ENCODE measurements at places on chromosomes 16 and 17.

GRCh38 chr16:11181899-11182279, 74.1 kb downstream of the SOCS1 start:
- DNase-seq = peak; percentile 38

- no peak for DNase-seq
These were observed 34.7 kb upstream of the KCNJ16 start for GRCh38 chr17:70040336-70040735.

DNA sequence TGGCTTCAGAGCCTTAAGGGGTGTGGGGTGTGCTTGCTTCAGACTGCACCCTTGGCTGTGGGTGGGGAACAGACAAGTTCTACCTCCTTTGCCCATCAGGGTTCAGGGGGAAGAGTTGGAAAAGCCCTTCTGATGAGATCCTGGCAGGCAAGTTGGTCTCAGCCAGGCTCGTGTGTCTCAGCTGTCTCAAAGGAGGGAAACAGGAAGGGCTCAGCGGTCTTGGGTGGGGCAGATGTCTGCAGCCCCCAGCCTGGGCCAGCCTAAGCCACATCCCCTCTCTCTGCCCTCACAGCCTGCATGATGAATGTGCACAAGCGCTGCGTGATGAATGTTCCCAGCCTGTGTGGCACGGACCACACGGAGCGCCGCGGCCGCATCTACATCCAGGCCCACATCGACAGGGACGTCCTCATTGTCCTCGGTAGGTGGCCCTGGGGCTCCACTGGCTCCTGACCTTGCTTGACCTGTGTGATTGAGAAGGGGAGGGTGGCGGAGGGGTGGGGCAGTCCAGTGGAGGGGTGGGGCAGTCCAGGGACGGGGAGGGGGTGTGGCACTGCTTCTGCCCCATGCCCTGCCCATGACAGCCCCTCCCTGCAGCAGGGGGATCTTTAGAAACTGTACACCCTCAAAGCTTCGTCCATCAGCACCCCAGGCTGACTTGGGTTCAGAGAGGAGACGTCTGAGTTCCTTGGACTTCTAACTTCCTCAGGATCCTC, 199.5 kb downstream of the PRKCB start:
- no peak for DNase-seq

- no peak for DNase-seq
These were observed 143.4 kb downstream of the ZNF423 start for GRCh38 chr16:49712542-49712941.

DNA sequence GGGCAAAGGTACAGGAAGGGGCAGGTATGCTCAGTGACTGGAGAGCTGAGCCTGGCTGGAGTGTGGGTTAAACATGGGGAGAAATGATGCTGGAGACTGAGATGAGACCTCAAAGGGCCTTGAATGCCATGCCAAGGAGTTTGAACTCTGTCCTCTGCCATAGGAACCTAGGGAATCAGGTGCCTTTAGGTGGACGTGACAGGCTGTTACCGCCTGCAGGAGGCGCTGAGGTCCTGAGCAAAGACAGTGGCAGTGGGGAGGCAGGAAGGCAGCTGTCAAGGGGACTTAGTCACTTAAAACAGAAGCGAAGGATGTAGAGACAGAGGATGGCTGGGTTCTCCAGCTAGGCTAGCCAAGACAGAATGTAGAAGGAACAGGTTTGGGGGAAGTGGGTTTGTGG, 9.1 kb downstream of the PSMB3 start:
- no peak for DNase-seq

- DNase-seq = no peak
These were observed 64.2 kb downstream of the BMERB1 start for GRCh38 chr16:15498427-15499175.

DNA sequence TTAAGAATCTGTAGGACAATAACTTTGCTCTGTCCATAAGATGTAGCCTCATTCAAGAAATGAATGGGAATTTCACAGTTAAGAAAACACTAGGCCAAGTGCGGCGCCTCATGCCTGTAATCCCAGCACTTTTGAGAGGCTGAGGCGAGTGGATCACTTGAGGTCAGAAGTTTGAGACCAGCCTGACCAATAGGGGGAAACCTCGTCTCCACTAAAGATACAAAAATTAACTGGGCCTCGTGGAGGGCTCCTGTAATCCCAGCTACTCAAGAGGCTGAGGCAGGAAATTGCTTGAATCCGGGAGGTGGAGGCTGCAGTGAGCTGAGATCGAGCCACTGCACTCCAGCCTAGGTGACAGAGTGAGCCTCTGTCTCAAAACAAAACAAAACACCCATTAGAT, 19.9 kb upstream of the RSL1D1 start:
- no peak for DNase-seq

GRCh38 chr16:19868421-19868820, 16.2 kb downstream of the GPRC5B start:
- peak; percentile 17 for DNase-seq

GRCh38 chr17:77304051-77304745, 163.4 kb downstream of the SEC14L1 start:
- no peak for DNase-seq

DNA sequence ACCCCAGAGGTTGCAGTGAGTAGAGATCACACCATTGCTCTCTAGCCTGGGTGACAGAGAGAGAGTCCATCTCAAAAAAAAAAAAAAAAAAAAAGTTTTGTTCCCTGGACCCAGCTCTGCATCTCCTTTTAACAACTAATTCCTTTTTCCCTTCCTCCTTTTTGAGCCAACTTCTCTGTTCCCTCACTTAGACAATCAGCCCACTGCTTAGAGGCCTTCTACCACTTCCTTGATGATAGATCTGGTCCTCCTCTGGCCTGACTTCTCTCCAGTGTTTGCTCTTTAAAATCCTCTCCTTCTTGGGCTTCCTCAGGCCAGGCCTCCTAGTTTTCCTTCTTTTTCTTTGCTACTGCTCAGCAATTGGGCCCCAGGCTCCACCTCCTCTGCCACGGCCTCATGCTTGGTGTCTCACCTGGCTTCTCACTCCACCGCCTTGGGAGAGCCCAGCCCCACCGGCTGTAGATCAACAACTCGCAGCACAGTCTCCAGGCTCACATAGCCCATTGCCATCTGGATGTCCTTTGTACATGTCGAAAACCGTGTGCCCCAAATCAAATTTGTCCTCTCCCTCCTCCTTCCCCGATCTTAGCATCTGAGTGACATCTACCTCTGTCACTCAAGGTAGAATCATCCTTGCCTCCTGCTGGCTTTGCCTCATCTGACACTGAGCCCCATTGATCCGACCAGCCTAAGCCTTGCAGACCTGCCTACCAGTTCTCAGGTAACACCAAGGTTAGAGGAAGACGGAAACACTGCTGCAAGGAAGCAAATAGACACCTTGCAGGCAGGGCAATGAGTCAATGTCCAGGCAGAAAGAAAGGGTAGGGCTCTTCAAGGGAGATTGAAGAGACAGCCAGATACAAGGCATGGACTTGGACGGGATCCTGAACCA, 17.4 kb downstream of the ARHGAP27 start:
- peak; percentile 74 for DNase-seq

DNA sequence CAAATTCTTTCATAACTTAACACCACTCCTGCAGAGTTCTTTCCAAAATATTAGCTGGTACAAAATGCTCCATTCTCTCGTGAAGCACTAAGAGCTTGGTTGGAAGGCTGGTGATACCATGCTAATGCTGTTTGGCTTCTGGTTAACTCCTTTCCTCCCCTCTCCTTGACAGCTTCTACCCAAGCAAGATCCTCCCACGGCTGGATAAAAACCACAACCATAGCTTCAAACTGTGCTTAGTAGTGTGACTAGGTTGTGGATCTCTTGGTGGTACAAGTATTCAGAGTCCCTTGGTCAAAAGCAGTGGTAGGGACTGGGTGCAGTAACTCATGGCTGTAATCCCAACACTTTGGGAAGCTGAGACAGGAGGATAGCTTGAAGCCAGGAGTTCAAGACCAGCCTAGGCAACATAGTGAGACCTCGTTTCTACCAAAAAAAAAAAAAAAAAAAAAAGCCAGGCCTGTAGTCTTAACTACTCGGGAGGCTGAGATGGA, 2.3 kb downstream of the PHAF1 start:
- DNase-seq = no peak

All from pons (tissue), 1 donor.